ENCODE measurements at places on chromosomes 7 and 10. TPM values are rescaled to one million over a fixed set of nuclear protein-coding genes. Genes with fewer than 3 reads are reported as not detected.

DNA sequence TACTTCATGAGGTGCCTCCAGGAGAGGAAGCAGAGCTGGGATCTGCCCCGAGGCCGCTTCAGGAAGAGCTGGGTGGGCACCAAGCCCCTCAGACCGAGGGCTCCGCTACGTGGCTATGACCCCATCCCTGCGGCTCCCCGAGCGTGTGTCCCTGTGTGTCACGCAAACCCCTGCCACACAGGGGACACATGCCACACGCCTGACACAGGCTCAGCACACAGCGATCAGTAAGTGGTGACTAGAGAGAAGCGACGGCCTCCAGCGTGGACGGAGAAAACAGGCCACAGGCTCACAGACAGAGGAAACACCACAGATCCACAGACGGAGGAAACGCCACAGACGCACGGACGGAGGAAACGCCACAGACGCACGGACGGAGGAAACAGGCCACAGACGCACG, 18.5 kb downstream of the DIP2C start:
- no peaks in the 10 kb centered on the region for H3K27me3 ChIP-seq
- H3K4me1 ChIP-seq, result no peaks in the 10 kb centered on the region
- no peaks in the 10 kb centered on the region for H3K36me3 ChIP-seq
- no peak overlapping the region for H3K27ac ChIP-seq

GRCh38 chr10:118017850-118018249, 28.9 kb downstream of the RAB11FIP2 start:
- no peaks in the 10 kb centered on the region for H3K4me1 ChIP-seq
- no peak overlapping the region for H3K27ac ChIP-seq
- no peak overlapping the region for H3K4me3 ChIP-seq
- no peaks in the 10 kb centered on the region for H3K36me3 ChIP-seq

DNA sequence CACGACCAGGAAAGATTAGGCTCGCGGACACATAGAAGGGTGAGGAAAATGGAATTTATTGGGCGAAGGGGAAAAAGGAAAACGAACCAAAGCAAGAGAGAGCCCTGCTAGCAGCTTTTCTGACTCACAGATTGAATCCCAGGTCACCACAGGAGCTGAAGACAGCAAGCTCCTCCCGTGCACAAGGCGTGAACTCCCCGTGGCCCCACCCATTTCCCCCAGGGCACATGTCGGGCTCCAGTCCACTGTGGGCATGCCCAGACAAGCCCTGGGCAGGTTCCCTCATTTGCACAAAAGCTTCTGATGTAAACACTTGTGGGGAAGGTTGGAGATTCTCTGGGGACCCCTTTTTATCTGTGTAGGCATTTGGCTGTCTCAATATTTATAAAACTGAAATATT, 582.4 kb downstream of the SUGCT start:
- no peak overlapping the region for H3K27ac ChIP-seq
- no peaks in the 10 kb centered on the region for H3K27me3 ChIP-seq
- H3K36me3 ChIP-seq, result no peaks in the 10 kb centered on the region

DNA sequence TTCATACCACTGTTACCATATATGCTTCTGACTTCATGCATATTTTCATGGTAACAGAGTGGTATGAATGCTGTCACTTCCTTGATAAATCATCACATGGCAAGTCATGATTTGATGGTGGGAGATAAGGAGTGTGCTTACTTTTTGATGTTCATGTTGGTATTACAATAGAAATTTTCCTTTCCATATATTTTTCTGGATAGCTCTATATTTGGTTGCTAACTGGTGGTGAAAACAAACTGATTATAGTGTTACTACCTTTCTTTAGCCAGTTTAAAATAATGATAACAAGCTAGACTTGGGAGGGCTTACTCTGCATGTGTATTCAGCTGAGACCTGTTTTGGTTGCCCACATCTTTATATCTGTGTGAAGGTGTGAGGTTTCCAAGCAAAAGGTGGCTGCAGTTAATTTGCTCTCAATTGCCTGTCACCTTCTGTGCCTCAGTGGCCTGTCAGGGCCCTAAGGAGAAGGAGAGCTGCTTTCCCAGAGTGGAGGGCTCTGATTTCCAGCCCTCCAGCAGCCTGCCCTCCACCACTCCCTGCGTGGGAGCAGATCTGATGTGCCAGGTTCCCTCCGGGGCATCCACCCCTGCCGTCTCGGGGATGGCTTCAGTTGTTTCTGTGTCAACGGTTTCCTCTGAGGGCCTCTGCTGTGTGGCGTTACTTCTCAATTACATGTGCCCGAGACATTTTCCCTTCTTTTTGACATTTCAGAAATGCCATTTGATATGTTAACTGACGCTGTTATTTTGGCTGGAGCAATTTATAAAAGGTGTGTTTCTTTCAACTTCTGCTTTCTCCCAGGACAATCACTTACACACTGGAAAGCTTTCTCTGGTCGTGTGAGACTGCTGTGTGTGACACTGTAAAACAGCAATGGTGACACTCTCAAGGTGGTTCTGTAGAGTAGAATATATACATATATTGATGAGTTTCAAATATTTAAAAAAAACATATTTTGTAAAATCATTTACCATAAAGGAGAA, 107.7 kb upstream of the KLF6 start:
- H3K27ac ChIP-seq, result peak overlapping the region; percentile 30
- no peaks in the 10 kb centered on the region for H3K27me3 ChIP-seq
- no peak overlapping the region for H3K4me3 ChIP-seq
- H3K36me3 ChIP-seq, result no peaks in the 10 kb centered on the region
- peaks cover 11% of the 10 kb centered on the region for H3K4me1 ChIP-seq
- DNase-seq, result no peak

GRCh38 chr10:45581216-45581549, 91.4 kb downstream of the ZFAND4 start:
- peak overlapping the region; percentile 80 for H3K27ac ChIP-seq
- no peaks in the 10 kb centered on the region for H3K36me3 ChIP-seq
- H3K27me3 ChIP-seq, result no peaks in the 10 kb centered on the region

- H3K27me3 ChIP-seq, result peaks cover 56% of the 10 kb centered on the region
- no peaks in the 10 kb centered on the region for H3K36me3 ChIP-seq
- H3K4me3 ChIP-seq, result no peak overlapping the region
- H3K4me1 ChIP-seq, result no peaks in the 10 kb centered on the region
Measured at GRCh38 chr10:133242611-133243356, 5.1 kb downstream of the VENTX start.

GRCh38 chr7:132082394-132082793, 493.9 kb downstream of the PLXNA4 start:
- no peak for DNase-seq
- H3K4me3 ChIP-seq, result no peak overlapping the region
- no peak overlapping the region for H3K27ac ChIP-seq

DNA sequence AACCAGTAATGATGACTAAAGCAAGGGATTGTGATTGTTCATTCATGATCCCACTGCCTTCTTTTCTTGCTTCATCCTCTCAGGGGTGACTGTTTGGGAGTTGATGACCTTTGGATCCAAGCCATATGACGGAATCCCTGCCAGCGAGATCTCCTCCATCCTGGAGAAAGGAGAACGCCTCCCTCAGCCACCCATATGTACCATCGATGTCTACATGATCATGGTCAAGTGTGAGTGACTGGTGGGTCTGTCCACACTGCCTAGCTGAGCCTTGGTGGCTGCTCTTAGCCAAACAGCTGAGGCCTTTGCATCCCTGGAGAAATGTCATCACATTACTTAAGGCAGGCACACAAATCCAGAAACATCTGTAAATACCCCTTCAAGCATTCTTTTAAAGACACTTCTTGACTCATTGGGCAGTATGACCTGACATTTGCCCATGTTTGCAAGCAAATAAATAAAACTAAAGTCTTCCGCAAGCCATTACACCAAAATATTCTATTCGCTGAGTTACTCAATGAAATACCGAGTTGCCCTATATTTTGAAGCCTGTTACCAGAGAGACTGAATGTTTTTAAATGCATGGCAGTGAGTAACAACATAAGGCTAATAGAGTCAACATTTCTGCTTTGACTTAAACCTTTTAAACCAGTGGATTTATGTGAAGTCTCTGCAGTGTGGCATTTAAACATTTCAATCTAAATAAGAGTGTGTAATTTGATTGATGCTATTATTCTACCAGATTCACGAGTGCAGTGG, 166.3 kb upstream of the LANCL2 start:
- H3K27ac ChIP-seq, result no peak overlapping the region
- no peaks in the 10 kb centered on the region for H3K4me1 ChIP-seq
- no peaks in the 10 kb centered on the region for H3K27me3 ChIP-seq
- H3K4me3 ChIP-seq, result no peak overlapping the region

DNA sequence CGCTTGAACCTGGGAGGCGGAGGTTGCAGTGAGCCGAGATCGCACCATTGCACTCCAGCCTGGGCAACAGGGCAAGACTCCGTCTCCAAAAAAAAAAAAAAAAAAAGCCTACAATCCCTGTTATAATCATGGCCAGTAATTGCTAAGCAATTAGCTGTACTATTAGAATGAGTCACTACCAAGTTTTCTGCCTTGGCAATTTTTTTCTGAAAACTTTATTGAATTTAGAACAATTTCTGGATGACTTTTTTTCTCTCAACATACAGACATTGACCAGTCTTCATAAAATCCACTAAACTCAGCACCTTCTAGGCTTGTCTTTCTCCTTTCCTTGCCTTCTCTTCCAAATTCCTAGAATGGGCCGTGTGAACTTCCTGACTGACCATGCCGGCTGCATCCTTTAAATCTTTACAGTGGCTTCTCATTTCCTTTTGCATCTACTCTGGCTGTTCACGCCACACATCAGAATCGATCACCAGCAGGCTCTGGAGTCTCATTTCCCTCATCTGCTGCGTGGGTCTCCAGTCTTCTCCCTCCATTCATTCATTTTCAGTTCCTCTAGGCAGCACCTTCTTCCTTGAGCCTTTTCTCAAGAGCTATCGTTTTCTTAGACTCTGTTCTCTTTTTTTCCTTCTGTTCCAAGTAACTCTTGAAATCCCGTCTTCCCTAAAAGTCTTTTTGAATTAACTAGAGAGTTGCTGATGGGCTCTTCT, 107.9 kb downstream of the KAT6B start:
- no peaks in the 10 kb centered on the region for H3K27me3 ChIP-seq
- H3K4me3 ChIP-seq, result no peak overlapping the region
- H3K27ac ChIP-seq, result no peak overlapping the region
- no peak for DNase-seq
- H3K36me3 ChIP-seq, result no peaks in the 10 kb centered on the region
- H3K4me1 ChIP-seq, result no peaks in the 10 kb centered on the region

- H3K27me3 ChIP-seq, result no peaks in the 10 kb centered on the region
- no peaks in the 10 kb centered on the region for H3K4me1 ChIP-seq
- H3K36me3 ChIP-seq, result no peaks in the 10 kb centered on the region
- no peak for DNase-seq
- no peak overlapping the region for H3K27ac ChIP-seq
- no peak overlapping the region for H3K4me3 ChIP-seq
Measured at GRCh38 chr7:43768201-43768886, 9.9 kb downstream of the BLVRA start.

- no peak overlapping the region for H3K4me3 ChIP-seq
- H3K27me3 ChIP-seq, result no peaks in the 10 kb centered on the region
- no peak for DNase-seq
- no peaks in the 10 kb centered on the region for H3K36me3 ChIP-seq
- H3K4me1 ChIP-seq, result no peaks in the 10 kb centered on the region
Measured at GRCh38 chr7:83819911-83820310, 171.0 kb upstream of the SEMA3E start.

DNA sequence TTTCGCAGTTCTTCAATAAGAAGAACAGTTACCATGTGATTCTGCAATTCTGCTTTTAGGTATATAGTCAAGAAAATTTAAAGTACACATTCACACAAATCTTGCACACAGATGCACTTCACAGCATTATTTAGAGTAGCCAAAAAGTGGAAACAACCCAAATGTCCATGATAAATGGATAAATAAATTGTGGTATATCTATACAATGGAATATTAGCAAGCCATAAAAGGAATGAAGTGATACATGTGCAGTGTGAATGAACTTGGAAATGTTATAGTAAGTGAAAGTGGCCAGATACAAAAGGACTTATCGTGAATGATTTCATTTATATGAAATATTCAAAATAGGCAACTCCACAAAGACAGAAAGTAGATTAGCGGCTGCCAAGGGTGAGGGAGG, 109.1 kb downstream of the AGMO start:
- no peaks in the 10 kb centered on the region for H3K27me3 ChIP-seq
- H3K27ac ChIP-seq, result no peak overlapping the region
- H3K36me3 ChIP-seq, result no peaks in the 10 kb centered on the region
- DNase-seq, result no peak

AKR1E2 gene
- 3.4 TPM for total RNA-seq

LRRN3 gene
- 23.8 TPM for total RNA-seq

APBB1IP gene
- total RNA-seq, result 46.2 TPM

LIPM gene
- total RNA-seq, result not detected

ENTPD7 gene
- total RNA-seq, result 4.9 TPM

Data from thymus (tissue), 14 donors.